ENCODE measurements at places on chromosomes 2 and 18.
A peak's percentile ranks its signal among the peaks of the same experiment; 100 is the strongest.

DNA sequence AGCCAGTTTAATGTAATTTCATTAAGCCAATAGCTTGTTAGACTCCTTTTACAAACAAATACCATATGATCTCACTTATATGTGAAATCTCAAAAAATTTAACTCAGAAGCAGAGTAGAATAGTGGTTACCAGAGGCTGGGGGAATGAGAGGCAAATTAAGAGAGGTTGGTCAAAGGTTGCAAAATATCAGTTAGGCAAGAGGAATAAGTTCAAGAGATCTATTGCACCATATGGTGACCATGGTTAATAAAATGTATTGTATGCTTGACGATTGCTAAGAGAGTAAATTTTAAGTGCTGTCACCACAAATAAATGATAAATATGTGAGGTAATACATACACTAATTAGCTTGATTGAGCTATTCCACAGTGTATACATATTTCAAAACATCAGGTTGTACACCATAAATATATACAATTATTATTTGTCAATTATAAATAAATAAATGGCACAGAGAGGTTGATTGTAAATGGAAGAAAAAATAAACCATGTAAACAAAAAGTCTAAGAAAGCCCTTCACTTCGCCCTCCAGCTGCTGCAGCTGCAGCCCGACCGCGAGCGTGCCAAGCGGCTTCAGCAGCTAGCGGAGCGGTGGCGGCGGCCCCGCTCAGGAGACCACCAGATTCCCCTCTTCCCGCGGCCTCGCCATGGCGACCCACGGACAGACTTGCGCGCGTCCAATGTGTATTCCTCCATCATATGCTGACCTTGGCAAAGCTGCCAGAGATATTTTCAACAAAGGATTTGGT, 23.0 kb upstream of the ACTR2 start:
- DNase-seq = no peak

GRCh38 chr2:88880441-88880953, 189.0 kb downstream of the RPIA start:
- DNase-seq = peak; percentile 41

DNA sequence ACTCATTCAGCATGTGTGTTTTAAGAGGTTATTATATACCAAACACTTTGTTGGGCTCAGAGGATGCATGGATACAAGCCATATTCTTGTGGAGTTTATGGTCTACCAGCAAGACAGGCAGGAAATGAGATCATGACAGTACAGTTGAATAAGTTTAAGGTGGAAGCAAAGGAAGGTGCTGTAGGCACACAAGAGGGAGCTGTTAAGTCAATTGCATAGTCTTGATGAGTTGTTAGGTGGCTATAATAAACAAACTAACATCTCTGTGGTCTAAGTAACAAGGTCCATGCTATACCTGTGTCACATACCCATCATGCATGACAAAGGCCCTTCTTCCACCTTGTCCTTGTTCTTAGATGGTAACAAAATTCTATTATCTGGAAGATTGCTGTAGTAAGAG, 538.3 kb downstream of the CNTNAP5 start:
- DNase-seq = no peak

DNA sequence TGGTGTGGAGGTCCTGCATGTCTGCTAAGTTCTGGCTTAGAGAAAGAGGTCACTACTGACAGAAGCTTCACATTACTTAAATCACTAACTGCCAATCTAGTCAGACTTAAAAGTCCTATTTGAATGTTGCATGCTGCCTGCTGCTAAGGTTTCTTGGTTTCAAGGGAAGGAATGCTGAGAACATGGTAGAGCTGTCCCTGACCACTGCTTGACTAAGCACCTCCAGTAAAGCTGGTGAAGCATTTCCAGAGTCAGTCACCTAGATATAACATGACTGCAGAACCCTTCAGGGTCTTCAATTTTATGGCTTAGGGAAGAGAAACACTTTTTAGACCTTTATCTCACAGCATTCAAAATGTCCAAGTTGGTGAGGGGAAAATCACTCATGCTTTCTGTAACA, 2178.3 kb upstream of the PIK3C3 start:
- DNase-seq = no peak

GRCh38 chr2:32632089-32632488, 4.2 kb downstream of the TTC27 start:
- DNase-seq = no peak

GRCh38 chr2:10523406-10524189, 75.5 kb upstream of the ODC1 start:
- no peak for DNase-seq

DNA sequence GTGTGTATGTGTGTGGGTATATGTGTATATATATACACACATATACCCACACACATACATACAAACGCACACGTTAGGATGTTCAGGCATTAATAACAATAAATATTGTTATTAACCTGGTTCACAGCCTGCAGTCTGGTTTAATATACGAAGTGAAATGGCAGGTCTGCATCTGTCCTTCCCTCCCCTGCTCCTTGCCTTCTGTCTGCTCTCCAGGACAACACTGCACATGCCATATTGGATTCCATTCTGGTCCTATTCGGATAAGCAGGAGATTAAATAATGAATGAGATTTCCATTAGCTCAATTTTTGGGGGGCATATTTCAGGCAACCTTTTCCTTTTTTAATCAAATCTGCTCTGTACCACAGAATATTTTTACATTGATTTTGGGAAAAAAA, 158.0 kb downstream of the CELF4 start:
- DNase-seq = no peak

- peak; percentile 34 for DNase-seq
These were observed 24.6 kb downstream of the DYTN start for GRCh38 chr2:206693399-206694137.

DNA sequence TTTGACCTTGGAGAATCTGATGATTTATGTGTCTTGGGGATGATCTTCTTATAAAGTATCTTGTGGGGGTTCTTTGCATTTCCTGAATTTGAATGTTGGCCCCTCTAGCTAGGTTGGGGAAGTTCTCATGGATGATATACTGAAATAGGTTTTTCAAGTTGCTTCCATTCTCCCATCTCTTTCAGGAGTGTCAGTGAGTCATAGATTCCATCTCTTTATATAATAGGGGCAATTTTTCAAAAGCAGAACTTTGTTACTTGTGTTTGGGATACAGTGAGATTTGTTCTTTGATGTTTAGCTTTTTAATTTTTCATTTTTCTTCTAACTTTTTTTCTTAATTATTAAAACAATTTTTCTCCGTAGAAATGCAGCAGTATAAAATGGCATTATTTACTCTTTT, 19.4 kb downstream of the TMEM87B start:
- DNase-seq = no peak

DNA sequence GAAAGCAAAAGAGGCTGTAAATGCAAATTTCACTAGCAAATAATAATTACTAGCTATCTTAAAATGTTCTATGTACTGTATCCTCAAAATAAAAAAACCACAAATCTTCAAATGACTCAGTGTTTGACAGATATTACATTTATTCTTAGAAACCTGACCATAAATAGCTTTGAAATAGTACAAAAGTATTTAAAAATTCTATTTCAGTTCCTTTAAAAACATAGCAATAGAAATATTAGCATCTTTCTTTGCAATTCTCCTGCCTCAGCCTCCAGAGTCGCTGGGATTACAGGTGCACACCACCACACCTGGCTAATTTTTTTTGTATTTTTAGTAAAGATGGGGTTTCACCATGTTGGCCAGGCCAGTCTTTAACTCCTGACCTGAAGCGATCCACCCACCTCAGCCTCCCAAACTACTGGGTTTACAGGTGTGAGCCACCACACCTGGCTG, 50.6 kb downstream of the MSH6 start:
- no peak for DNase-seq

- no peak for DNase-seq
These were observed 211.6 kb downstream of the MCFD2 start for GRCh38 chr2:46704041-46704440.

GRCh38 chr2:30729031-30729430, 78.2 kb downstream of the CAPN13 start:
- no peak for DNase-seq

DNA sequence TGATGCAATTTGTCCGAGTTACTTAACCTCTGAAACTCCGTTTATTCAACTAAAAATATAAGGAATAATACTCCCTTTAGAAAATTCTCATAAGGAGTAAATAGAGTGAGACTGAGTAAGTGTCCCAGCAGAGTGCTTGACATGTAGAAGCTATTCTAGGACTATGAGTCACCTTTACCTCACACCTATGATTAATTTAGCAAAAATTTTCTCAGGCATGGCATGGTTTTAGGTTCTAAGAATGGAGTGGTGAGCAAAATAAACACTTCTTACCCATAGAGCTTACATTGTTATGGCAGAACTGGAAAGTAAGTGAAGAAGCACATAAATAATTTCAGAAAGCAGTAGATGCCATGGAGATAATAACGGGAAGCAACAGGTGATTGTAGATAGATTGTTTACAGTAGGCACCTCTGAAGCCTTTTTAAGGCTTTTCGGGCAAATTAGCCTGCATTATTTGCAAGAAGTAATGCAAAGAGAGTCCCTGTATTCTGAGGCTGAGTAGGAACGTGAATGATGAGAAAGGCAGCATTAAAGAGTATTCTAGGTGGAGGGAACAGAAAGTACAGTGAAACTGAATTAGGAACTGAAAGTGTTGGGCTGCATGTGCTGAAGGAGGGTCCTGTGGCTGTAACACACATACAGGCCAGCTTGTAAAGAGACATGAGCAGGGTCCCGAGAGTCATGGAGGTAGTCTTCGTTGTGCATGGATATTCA, 209.2 kb downstream of the ZNF407 start:
- DNase-seq = no peak

DNA sequence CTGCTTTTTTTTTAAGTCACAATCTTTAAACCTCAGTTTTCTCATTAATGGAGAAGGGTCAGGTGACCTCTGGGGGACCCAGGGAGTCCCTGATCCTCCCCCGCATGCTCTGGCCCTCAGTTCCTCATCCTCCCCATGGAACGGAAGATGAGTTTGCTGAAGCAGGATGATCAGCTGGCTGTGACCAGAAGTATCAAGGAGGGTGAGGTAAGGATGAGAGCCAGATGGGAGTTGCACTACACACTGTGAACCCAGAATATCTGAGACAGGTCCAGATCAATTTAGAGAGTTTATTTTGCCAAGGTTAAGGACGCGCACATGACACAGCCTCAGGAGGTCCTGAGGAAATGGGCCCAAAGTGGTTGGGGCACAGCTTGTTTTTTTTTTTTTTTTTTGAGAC, 3.8 kb downstream of the CATIP start:
- no peak for DNase-seq

GRCh38 chr2:185316383-185316782, 422.2 kb upstream of the FSIP2 start:
- DNase-seq = peak; percentile 2

GRCh38 chr2:129901754-129902415, 77.6 kb upstream of the RAB6C start:
- DNase-seq = no peak

GRCh38 chr18:2337552-2338141, 233.7 kb downstream of the METTL4 start:
- DNase-seq = no peak

- no peak for DNase-seq
These were observed 127.2 kb downstream of the OSBPL1A start for GRCh38 chr18:24270358-24270936.
